ENCODE measurements at places on chromosomes 5 and 9. TPM values are rescaled to one million over a fixed set of nuclear protein-coding genes. Genes with fewer than 3 reads are reported as not detected.

- peak; percentile 31 for DNase-seq
Measured at GRCh38 chr5:177553671-177554429, 513 bp downstream of the FAM193B start.

DNA sequence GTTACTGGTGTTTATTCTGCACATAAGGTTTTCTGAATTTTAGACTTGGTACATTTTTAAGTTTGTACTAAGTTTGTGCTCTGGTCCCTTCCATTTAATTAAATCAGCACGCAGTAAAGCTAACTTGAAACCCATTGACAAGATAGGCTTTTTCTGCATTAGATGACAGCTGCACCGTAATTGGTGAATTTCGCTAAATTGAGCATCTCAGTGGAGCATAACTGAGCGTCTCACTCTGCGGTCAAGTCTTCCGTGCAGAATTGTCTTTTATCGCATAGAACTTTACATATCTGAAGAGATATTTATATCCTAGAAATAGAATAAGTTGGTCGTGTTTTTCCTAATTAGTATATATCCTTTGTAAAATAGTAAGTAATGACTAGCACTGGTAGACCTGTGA, 4.1 kb downstream of the SUB1 start:
- no peak for DNase-seq

- DNase-seq, result no peak
Measured at GRCh38 chr5:41892031-41892430, 12.1 kb upstream of the RIMOC1 start.

DNA sequence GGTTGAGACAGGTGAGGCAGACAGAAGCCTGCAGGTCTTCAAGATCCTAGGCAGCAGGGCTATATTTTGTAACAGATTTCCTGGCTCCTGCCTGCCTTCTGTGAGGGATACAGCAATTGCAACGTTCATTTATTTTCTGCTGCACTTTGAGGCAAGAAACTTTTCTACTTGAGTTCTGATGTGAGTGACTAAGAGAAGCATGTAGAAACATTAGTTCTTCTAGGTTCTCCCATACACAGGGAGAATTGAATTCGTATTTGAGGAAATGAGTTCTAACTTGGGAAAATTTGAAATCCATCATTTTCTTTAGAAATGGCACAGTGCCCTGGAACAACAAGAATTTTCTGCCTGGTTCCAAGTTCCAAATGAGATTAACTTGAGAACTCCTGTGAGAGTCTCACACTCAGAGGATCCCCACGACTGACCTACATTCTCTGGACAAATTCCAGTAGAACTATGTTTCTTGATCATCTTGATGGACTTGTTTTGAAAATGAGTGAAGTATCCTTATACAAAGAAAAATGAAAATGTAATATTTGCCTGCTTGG, 15.0 kb downstream of the MAMDC2 start:
- DNase-seq, result no peak

DNA sequence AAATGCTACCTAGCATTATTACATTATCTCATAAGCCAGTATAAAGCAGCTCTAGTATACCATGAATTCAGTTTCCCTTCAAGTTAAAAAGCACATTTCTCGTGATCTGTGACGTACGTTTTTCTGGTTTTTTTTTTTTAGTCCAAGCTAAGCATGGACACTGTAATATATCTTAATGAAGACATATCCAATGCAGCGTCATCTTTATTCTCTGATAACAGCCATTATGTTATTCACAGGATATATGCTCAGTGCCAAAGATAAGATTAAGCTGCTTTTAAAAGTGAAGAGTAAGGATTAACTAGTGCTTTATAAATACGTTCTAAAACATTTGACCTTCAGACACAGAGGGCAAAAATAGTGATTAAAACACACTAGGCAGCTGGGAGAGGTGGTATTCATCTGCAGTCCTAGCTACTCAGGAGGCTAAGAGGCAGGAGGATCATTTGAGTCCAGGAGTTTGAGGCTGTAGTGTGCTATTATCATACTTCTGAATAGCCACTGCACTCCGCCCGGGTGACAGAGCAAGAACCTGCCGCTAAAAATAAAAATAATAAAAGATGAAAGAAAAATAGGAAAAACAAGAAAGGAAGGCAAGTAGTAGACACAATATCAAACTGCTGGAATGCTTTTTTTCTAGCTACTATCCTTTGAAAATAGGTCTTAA, 7.7 kb downstream of the CSNK1A1 start:
- DNase-seq, result no peak

DNA sequence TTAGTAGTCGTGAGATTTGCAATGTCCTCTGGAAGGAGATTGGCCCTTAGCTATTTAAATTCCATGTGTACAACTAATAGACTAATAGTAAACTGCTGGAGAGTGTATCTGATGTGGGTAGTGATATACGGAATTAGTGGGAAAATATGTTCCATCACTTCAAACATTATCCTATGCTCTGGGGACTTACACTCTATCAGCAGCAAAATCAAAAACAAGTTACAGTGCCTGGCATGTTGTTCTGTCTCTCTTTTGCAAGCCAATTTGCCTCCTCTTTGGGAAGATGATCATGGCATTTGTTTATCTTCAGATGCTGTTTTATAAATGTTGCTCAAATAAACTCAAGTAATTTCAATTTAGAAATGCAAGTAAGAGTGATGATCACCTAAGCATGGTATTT, 311.9 kb upstream of the ACO1 start:
- no peak for DNase-seq

DNA sequence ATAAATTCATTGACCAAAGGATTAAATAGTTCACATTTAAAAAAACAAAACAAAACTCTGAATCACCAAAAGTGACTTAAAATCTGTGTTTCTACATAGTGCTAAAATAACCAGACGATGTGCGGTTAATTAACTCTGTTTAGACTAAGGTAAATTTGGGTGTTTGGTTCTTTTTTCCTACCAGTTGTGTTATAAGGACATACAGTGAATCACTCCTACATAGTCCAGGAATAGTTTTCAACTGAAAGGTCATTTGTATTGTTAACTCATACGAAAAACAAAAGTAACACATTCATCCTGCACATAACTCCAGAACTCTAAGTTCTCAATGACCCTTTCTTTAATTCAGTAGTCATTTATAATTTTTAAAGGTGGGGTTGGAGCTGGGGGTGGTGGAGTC, 203.7 kb downstream of the GLIS3 start:
- DNase-seq, result no peak

GRCh38 chr5:10479154-10479721, 37.6 kb downstream of the ROPN1L start:
- DNase-seq, result no peak

GRCh38 chr5:165126598-165126997, 1621.2 kb downstream of the MAT2B start:
- DNase-seq, result no peak

GRCh38 chr5:176412517-176413254, 3.7 kb downstream of the CLTB start:
- no peak for DNase-seq

GRCh38 chr5:68533051-68533450, 317.5 kb downstream of the PIK3R1 start:
- no peak for DNase-seq

DNA sequence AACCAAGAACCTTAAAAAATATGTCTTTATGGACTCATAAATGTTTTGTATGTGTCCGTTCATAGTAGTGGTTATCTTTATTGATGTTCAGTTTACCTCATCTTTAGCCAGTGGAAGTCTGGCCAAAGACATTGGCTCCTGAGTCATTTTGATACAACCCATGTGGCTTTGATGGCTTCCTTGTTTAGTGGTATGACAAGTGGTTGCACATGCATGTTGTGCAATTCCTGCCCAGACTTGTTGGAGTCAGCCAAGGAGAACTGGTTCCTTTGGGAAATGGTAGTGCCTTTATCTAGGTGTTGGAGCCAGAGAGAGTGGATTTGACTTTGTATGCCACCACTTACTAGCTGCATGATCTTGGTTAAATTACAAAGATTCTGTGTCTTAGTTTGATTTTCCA, 94.3 kb downstream of the RPS23 start:
- DNase-seq, result no peak

GRCh38 chr5:15927710-15928380, 251.7 kb downstream of the MARCHF11 start:
- DNase-seq, result no peak

GRCh38 chr5:124665035-124665434, 81.4 kb downstream of the ZNF608 start:
- DNase-seq, result no peak

DNA sequence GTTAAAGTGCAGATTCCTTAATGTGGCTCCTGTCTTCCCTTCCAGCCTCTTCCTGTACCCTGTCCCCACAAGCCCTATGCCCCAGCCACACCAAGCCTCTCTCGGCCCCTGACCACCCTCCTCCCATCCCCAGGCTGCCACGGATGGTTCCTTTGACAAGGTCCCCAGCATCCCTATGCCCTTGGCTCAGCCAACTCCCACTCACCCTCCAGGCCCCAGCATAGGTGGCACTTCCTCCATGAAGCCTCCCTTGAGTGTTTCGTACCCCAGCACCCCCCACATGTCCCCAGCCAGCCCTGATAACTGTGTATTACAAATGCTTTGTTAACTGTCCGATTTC, 115.5 kb upstream of the TBC1D2 start:
- DNase-seq, result no peak

Gene ZNF454
- total RNA-seq, result not detected

Gene CKMT2
- total RNA-seq, result not detected

Gene GNG10
- 30.9 TPM for total RNA-seq

Gene SLC6A19
- total RNA-seq, result not detected

Gene CATSPER3
- 0.34 TPM for total RNA-seq

Gene AMACR
- total RNA-seq, result 8.3 TPM
